ENCODE measurements at places on chromosomes 12 and 14.

DNA sequence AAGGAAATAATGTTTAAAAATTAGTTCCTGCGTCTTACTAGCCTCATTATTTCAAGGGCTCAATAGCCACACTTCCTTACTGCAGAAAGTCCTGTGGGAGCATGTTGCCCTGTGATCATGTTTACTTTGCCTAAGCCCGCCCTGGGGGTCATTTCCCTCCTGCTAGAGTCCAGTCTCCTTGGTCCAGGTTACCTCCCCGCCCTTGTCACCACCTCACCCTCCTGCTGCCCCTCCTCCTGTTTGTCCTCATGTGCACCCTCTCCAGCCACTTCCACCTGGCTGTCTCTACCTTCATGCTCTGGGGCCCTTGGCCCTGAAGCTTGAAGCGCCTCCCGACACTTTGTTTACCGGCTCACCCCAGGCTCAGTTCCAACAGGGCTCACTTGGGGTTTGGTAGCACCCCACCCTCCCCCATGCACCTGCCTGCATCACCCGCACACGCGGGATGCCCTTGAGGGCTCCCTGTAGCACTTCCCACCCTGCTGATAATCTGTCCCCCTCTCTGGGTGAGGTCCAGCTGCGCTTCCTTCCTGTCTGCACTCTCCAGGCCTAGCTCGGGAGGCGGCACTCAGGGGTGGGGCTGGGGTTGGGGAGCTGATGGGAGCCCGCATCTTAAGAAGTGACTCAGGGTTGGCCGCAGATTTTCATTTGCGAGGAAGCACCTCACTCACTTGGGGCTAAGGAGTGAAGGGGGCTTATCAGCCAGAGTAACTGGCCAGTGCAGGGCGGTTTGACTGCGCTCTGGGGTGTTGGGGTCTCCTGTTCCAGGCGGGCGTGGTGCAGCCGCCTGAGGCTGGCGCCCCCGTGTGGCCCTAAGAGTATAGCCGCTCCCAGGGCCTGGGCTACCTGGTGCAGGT is 40.1 kb downstream of the SMIM41 start:
- DNase-seq = peak; percentile 88

- DNase-seq = no peak
Observed at GRCh38 chr12:86193931-86194330, 62.3 kb downstream of the MGAT4C start.

GRCh38 chr12:91967590-91967989 is 178.1 kb downstream of the BTG1 start:
- DNase-seq = no peak

- no peak for DNase-seq
Observed at GRCh38 chr14:42980419-42980818, 1373.7 kb downstream of the LRFN5 start.

- peak; percentile 60 for DNase-seq
Observed at GRCh38 chr14:53355581-53356112, 202.5 kb upstream of the DDHD1 start.
